Osteoblast (primary cell): ENCODE measurements at places on chromosomes 7 and 10. TPM values are rescaled to one million over a fixed set of nuclear protein-coding genes. Genes with fewer than 3 reads are reported as not detected.

- DNase-seq = peak; percentile 96
Measured at GRCh38 chr10:112949875-112950507, at the start of gene TCF7L2. TSS of gene TCF7L2 (plus strand) at chr10:112950247. CDS start at chr10:112950757, 510 bp downstream.

DNA sequence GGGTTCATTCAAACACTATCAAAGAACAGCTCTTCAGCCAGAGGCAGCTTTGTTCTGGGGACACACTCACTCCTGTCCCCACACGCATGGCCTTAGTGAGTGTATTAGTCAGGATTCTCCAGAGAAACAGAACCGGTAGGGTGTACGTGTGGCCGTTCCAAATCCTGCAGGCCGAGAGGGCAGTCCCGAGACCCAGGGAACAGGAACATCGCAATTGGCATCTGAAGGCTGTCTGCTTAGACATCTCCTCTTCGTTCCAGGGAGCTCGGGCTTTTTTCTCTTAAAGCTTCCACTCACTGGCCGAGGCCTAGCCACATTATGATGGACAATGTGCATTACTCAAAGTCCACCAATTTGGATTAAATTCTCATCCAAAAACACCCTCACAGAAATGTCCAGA, 523.3 kb downstream of the GLRX3 start:
- DNase-seq = peak; percentile 59

DNA sequence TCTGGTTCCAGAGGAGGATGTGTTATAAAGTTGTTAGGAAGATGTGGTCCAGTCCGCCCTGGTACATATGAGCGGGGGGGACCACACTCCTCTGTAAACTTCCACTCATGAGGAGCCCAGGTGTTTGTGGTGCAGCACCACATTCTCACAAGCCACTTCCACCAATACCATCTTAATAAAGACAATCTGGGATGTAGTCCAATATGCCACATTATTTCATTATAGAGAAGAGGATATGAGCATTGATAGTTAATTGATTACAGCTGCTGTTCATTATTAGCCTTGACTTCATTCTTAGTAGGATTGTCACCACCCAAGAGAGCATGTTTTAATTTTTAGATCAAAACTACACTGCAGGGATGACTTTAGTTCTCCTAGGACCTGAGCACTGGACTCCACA, 40.5 kb downstream of the ERCC6 start:
- no peak for DNase-seq

- peak; percentile 42 for DNase-seq
Measured at GRCh38 chr10:58554316-58554715, 41.6 kb downstream of the BICC1 start.

GRCh38 chr7:100407285-100408180, 21.0 kb downstream of the ZCWPW1 start:
- DNase-seq = no peak

- DNase-seq = no peak
Measured at GRCh38 chr10:119908166-119908565, 15.6 kb downstream of the SEC23IP start.

GRCh38 chr10:70198696-70199466, 28.6 kb upstream of the SAR1A start:
- no peak for DNase-seq

GRCh38 chr7:28706584-28706983, 251.5 kb downstream of the TRIL start:
- no peak for DNase-seq

GRCh38 chr7:128031901-128032604, 816 bp upstream of the LRRC4 start:
- peak; percentile 100 for DNase-seq

GRCh38 chr10:80580638-80581468, 43.2 kb downstream of the SH2D4B start:
- no peak for DNase-seq

- no peak for DNase-seq
Measured at GRCh38 chr7:12315049-12315448, 88.6 kb downstream of the VWDE start.

DNA sequence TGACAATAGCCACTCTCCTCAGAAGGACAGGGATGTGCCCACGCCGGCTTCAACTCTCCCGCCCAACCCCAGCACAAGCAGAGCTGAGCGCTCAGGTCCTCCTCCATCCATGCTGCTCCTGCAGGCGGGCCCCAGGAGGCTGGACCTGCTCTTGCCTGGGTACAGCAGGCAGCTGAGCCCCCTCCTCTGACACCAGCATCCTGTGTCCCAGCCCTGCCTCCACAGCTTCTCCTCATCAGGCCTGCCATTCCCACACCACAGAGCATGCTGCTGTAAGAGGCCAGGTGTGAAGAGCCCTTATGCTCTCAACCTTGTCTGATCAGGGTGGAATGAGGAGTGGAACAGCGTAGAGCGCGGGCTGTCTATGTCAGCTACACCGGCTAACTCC, 302.2 kb downstream of the PTPRN2 start:
- peak; percentile 23 for DNase-seq

DNA sequence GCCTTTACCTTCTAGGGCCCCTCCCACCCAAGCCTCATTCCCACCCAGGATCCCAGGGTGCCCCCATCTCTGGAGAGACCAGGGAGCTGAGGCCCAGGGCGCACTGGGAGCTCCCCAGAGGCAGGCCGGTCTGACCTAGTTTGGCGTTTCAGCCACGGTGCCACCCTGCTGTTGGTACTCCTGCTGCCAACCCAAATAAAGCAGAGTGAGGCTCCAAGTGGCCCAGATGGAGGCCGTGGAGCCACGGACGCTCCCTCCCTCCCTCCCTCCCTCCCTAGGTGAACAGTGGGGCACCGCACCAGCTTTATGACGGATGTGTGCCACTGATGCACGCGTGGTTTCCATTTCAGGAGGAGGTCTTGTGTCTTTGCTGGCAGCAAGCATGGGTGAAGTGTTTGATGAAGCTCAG, 1.8 kb downstream of the INPP5A start:
- DNase-seq = peak; percentile 80

DNA sequence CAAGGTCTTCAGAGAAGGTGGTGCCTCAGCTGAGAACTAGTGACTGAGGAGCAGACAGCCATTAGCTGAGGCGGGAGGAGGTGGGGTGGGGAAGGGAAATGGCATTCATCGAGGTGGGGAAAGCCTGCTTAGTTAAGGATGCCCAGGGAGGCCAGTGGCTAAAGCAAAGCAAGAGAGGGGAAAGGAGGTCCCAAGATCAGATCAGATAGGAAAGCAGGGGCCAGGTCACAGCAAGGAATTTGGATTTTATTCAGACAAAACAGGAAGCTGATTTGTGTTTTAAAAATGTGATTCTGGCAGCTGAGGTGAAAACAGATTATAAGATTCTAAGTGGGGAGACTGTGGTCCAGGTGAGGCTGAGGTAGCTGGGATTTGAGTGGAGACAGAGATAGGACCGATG, 45.8 kb downstream of the CNNM1 start:
- no peak for DNase-seq

DNA sequence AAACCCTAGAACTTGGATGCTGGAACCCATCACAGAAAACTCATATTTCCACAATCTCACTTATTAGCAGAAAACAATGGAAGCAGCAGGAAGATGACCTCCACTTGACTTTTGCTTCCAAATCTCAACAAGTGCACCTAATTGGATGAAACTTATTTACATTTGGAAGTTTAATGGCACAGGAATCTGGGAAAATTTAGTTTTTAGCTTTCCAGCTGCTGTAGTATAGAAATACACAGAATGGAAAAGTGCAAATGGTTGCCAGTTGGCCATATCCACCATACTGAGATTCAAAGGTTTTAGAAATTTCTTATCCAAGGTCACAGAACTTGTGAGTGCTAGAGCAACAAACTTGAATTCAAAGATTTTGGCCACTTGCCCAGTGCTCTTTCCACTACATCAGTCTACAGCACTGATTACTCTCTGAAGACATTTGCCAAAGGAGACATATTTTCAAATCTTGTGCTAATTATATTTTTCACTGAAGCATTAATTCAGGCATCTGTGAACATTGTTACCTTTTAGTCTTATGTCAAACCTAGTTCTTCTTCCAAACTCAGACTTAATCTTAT, 9.3 kb upstream of the AHR start:
- DNase-seq = no peak

GRCh38 chr10:11164803-11165590, 147.3 kb downstream of the CELF2 start:
- DNase-seq = peak; percentile 75

DNA sequence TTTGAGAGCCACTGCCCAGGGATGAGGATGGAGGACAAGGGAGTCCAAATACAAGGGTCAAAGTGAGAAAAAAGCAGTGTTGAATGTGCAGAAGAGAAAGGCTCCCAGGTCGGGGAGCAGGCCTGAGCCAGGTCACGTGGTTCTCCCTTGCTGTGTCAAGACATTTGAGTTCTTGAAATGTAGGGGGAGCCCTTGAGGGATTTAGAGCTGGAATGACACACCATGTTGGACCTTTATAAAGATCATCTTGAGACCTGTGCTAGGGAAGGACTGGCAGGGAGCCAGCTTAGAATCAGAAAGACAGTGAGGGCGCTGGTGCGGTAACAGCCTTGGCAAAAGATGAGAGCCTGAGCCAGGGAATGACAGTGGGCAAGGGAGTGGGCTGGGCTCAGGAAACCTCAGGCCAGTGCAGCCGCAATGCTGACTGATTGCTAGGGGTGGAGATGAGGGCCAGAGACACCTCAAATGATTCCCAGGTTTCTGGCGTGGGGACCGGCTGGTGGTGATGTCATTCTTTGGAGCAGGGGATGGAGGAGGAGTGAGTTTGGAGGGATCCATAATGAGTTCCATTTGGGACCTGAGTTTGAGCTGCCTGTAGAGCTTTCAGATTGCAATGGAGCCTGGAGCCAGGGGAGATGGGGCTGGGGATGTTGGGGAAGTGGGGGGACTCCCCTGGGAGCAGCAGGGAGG, 120.1 kb downstream of the PTPN20 start:
- DNase-seq = peak; percentile 79

- DNase-seq = no peak
Measured at GRCh38 chr7:137613006-137613525, 233.7 kb downstream of the DGKI start.

GRCh38 chr10:112951359-112952281, 1.6 kb downstream of the TCF7L2 start:
- DNase-seq = peak; percentile 94

- DNase-seq = peak; percentile 91
Measured at GRCh38 chr10:91590142-91590903, 42.5 kb downstream of the PPP1R3C start.

- DNase-seq = no peak
Measured at GRCh38 chr7:3657206-3657605, 356.2 kb downstream of the SDK1 start.

- no peak for DNase-seq
Measured at GRCh38 chr10:106043863-106044262, 1120.6 kb downstream of the SORCS1 start.

GRCh38 chr7:46810986-46811385, 770.9 kb downstream of the TNS3 start:
- DNase-seq = no peak

GRCh38 chr10:53406532-53406931, 633.9 kb upstream of the MBL2 start:
- DNase-seq = no peak

- no peak for DNase-seq
Measured at GRCh38 chr10:35216303-35216905, 89.8 kb downstream of the CREM start.

DNA sequence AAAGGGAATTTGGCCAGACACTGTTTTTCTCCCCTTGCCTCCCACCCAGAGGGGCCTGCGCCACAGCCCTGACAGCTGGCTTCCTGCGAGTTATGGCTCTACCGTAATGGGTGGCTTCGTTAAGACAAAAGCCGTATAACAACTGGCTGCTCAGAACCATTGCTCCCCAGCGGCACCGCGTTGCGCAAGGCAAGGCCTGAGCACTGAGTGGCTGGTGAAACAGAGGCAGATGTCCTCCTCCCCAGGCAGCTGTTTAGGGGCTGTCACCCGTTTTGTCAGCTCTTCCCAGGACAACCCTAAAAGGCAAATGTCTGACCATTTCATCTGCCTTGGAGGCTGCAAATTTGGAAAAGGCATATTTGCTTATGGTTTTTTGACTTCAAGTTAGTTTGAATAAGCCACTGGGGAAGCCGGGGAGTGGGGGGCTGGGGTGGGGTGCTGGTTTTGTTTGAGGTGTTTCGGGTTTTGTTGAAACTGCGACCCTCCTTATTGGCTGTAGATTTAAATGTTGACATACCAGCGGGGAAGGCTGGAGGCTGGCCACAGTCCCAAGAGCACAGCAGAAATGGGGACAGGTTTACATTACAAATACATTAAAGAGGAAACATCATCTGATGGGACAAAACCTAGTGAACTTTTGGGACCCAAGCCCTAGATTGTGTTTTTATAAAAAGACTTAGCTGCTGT, 681 bp upstream of the SPOCK2 start:
- DNase-seq = peak; percentile 73

- no peak for DNase-seq
Measured at GRCh38 chr10:122419016-122419415, 35.4 kb upstream of the ARMS2 start.

GRCh38 chr10:58003945-58004344, 263.7 kb downstream of the IPMK start:
- DNase-seq = no peak

GRCh38 chr10:637771-638195, 51.7 kb downstream of the DIP2C start:
- peak; percentile 78 for DNase-seq

DNA sequence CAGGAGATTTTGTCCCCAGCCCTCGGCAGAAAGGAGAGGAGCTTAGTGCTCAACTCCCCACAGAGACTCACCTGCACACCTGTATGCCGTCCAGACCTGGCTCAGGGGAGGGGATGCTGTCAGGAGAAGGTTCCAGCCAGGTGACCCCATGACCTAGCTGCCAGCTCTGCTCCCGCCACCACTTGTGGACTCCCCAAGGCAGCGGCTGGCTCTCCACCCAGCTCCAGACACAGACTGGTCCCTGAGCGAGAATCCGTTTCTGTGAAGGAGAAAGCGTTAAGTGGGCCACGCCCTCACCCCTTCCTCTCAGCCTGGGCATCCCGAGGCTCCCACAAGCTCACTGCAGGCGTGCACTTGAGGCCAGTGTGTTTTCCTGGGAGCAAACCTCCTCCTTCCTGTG, 76.4 kb downstream of the RGS10 start:
- DNase-seq = peak; percentile 14

ITGB8 gene
- 30.9 and 35.1 TPM in 2 replicates for total RNA-seq

LIPF gene
- not detected in 2 replicates for total RNA-seq

TCAF2 gene
- total RNA-seq = 1.8 and 2.5 TPM in 2 replicates

RNF133 gene
- total RNA-seq = 0.36 and 0.59 TPM in 2 replicates

GOT1 gene
- 36.2 and 42.7 TPM in 2 replicates for total RNA-seq

MINDY3 gene
- 32.1 and 36.6 TPM in 2 replicates for total RNA-seq

TMEM229A gene
- total RNA-seq = not detected in 2 replicates

CNPY1 gene
- not detected in 2 replicates for total RNA-seq

SFTPA1 gene
- total RNA-seq = not detected in 2 replicates

BAIAP2L1 gene
- 7.7 and 10.5 TPM in 2 replicates for total RNA-seq
